CD4-positive, alpha-beta T cell treated with Interleukin-4 for 1 hour (primary cell): ENCODE measurements at places on chromosomes 5 and 9.
A peak's percentile ranks its signal among the peaks of the same experiment; 100 is the strongest.

DNA sequence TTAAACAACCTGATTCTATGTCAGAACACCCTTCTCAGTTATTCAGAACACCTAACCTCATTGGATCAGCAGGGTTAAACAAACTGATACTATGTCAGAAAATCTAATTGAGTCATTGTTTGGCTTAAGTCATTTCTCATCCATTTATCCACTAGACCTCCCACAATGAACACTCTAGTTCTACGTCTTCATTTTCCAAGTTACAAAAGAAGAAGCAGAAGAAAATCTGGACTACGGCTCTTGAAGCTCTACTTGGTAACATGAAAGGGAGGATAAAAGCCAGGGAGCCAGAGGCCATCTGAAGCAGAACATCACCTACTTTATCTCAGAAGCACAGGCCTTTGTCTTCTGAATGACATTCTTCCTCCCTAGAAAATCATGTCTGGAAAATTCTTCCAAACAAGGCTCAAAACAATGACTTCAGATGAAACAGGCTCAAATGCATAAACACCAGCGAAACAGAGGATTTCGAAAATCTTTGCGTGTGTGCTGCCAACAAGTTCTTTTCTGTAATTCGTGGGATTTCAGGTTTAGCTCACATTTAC lies 35.4 kb upstream of the TGFBI start:
- DNase-seq = no peak

- no peak for DNase-seq
Measured at GRCh38 chr9:110623462-110624025, 44.0 kb upstream of the SVEP1 start.

- DNase-seq = no peak
Measured at GRCh38 chr5:82489683-82490082, 211.5 kb upstream of the RPS23 start.

DNA sequence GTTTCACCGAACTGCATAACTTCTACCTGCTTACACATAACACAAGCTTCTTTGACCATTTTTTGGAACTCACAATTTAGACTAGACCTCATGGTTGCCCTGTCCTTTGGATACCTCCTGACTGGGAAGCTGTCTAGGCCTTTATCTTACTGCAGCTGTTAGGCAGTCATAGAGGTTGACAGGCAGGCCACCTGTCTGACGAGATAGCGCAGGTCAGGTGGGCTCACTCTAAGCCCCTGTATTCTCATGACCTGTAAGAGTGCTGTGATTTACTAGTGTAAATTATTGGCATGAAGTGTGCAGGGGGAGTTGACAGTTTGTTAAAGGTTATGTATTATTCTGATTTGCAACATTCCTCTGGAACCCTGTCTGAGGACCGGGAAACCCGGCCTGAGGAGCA lies 29.0 kb downstream of the SLC22A4 start:
- DNase-seq = no peak

- no peak for DNase-seq
Measured at GRCh38 chr5:80516826-80517225, 28.9 kb downstream of the FAM151B start.

GRCh38 chr9:7058473-7058872 lies 300.7 kb downstream of the KDM4C start:
- no peak for DNase-seq

- DNase-seq = no peak
Measured at GRCh38 chr9:108474356-108474755, 381.4 kb downstream of the ACTL7B start.

DNA sequence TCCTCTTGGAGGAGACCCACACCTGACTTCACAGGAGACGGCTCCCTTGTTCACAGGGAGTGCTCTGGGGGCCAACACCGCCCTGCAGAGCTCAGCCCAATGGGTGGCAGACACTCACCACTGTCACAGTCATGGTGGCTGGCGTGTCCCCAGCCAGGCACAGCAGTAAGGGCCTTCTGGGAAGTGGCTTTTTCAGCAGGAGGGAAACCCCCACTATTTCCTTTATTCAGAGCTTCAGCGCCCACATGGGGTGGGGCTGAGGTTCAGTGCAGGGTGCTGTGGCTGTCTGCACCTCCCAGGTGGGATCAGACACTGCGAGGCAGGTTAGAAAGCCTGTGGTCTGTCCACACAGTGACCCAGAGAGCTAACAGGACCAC lies 3.6 kb upstream of the SNAPC4 start:
- DNase-seq = peak; percentile 88

DNA sequence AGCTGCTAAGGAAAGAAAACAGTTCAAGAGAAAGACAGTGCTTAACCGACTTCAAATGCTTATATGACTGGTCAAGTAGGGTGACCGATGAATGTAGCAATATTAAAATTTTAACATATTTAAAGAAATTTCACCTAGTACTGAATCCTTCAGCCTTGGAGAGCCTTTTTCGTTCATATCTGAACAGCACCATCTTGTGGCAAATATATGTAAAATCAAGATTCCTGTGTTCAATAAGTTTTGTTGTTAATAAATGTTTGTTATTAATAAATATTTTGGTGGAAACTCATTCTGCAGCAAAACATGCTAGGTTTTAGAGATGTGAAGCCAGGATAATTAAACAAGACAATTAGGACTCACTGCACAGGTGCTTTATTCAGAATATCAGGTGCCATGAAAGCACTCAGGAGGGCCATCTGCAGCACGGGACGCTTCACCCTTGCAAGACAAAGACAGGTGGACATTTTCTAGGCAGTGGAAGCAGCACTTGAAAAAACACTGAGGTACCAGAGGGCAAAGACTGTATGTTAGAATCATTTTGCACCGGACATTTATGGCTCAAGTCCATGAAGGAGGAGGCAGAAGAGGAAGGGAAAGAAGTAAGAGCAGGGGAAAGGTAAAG lies 15.6 kb downstream of the TICAM2 start:
- DNase-seq = peak; percentile 48

DNA sequence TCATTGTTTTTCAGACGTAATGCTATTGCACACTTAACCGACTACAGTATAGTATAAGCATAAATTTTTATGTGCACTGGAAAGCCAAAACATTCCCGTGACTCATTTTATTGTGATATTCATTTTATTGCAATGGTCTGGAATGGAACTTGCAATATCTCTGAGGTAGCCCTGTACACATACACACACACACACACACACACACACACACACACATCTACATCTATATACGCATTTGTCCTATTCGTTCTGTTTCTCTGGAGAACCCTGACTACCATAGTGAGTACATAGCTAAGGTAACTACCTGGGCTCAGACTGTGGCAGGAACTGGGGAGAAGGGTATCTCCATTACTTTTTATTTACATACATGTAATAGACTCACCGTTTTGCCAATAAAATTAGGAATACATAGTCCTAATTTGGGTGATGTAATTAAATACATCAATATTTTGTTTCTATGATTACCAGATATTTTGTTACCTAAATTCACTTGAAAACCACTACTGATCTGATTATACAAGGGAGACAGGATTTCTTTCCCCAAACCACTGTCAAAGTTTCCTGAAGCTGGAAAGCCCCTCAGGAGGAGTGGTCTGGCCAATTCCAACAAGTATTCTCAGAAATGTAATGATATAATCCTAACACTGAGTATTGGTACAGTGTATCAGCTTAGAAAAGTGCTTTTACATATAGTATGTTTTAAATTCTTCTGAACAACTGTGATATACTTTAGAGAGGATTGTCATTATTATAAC lies 74.0 kb upstream of the PLPP1 start:
- DNase-seq = no peak

- no peak for DNase-seq
Measured at GRCh38 chr9:72454871-72455491, 66.4 kb upstream of the TMC1 start.

- no peak for DNase-seq
Measured at GRCh38 chr5:139524940-139525585, 36.1 kb upstream of the UBE2D2 start.

DNA sequence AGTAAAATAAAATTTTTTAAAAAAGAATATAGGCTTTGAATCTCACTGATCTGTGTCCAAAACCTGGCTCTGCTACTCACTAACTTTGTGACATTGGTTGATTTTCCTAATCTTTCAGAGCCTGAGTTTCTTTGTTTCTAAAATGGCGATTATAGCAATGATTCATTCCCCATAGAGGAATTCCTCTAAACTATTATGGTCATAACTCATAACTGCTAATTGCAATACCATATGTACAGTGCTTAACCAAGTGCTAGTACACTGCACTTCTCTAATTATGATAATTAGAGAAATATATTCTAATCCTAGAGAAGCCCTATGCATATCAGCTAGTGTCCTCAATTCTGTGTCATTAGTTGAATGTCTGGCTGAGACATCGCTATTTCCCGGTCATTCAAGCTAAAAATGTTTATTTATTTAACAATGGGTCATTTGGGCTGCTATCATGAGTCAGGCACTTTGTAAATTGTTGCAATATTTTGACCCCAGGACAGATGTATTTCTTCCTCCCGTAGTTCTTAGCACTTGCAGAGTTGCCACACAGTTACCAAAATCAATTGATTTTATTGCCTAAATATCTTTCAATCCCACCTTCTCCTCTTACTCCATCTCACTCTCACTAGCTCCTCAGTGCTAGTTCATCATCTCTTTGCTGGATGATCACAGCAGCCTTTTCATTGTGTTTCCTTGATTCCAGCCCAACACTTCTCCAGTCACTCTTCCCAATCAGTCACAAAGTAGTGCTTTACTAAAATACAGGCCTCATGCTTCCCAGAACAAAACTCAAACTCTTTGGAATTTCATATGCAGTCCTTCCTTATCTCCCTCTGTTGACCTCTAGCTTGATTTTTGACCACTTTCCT lies 200.9 kb upstream of the PAPPA start:
- DNase-seq = no peak

DNA sequence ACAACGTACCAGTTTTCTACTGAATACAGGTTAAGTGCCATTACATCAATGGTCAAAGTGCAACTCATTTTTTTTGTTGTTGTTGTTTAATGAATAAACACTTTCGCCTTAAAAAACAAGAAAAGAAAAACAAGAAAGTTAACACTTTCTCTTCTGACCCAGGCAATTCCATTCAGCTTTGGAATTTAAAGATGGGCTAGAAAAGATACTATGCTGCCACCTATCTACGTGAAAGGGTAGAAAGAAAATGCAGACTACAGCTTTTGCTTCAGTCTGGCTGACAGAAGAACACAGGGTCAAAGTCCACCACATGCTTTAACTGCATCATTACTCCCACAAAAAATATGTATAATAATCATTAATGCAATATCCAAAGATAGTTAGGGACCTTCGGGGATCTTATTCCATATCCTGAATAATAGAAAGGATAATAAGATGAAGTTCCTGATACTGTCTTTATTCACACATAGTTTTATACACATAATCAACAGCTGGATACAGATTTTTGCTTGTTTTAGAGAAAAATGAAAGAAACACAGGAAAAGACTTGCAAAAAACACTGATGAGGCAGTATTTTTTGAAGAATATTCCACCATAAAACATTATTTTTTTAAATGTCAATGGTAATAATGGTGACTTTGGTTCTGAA lies 40.4 kb downstream of the ZDHHC21 start:
- no peak for DNase-seq

DNA sequence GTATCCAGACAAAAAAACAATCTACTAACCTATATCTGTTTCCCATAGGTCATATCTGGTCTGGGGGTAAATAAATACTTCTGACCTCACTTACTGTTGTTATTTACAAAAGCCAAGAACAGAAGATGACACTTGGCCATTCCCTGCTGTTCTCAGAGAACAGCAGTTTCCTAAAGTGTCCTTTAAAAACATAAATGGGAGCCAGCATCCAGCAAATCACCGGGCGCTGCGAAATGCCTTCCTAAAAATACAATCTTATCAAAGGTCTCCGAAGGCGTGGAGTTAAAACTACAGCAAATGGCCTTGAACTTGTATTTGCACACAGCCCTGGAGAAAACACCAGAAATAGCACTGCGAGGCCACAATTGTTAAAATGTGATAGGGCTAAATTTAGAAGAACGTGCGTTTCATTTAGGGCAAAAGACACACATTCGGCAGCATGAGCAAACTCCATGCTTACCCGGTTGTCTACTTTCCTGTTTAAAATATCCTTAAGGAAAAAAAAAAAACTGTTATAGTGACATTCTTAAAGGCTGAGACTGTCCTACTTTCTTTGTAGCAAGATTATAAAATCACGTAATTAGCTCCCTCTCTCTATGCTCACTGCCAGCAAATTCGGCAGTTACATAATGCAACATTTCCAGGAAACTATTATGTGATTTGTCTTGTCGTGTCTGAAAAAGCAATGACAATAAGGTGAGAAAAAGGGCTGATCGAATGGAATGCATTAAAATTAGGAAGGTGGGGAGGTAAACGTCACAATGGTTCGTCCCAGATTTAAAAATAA lies 1.5 kb downstream of the NFIL3 start:
- DNase-seq = no peak

DNA sequence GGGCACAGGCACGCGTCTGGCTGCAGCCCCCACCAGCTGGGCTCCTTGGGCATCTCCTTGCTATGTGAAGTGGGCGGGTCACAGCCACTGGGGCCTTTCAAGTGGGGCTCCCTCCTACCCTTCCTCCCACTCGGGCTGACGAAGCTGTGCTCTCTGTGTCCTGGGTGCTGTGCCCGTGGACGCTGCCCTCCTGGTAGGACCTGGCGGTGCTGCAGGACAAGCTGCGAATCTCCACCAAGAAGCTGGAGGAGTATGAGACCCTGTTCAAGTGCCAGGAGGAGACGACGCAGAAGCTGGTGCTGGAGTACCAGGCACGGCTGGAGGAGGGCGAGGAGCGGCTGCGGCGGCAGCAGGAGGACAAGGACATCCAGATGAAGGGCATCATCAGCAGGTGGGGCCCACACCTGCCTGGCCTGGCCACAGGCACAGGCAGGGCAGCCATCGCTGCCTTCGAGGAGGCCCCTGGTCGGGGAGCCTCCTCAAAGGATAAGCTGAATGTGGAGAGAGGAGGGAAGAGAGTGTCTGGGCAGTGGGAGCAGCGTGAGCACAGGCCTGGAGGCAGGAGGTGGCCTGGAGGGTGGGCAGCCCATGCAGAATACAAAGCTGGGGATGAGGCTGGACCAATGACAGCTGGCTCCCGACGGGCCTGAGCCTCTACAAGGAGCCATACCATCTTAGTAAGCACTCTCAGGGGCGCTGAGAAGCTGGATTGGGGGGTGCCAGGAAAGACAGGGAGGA lies 124.7 kb downstream of the DAB2IP start:
- DNase-seq = no peak

- DNase-seq = no peak
Measured at GRCh38 chr9:18594837-18595236, 120.9 kb downstream of the ADAMTSL1 start.

DNA sequence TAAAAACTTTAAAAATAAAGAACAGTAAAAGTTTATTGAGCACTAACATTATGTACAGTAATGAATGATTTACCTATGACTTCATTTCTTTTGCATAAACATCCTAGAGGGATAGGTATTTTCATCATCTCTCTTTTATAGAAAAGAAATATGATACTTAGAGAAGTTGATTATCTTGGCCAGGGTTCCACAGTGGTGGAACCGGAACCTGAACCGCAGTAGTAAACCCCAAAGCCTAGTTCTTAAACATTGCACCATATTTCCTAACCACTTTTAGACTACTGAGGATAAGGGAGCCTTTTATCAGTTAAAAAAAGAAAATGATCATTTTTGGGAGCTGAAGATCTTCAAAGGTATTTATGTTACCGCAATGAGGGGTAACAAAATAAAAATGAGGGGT lies 205.7 kb upstream of the SGCD start:
- DNase-seq = no peak

- DNase-seq = no peak
Measured at GRCh38 chr5:14443671-14444093, 137.9 kb upstream of the OTULINL start.

GRCh38 chr5:119742311-119742710 lies 113.0 kb downstream of the FAM170A start:
- DNase-seq = no peak

- no peak for DNase-seq
Measured at GRCh38 chr9:135608999-135609317, 30.4 kb downstream of the GLT6D1 start.

GRCh38 chr5:10537624-10538023 lies 26.2 kb upstream of the ANKRD33B start:
- DNase-seq = no peak
